ENCODE measurements at places on chromosomes 5 and 9. TPM values are rescaled to one million over a fixed set of nuclear protein-coding genes. Genes with fewer than 3 reads are reported as not detected.

MAML1 gene
- total RNA-seq = 17.1 TPM

CDH12 gene
- total RNA-seq = not detected

GDF9 gene
- total RNA-seq = 0.25 TPM

IFNA8 gene
- not detected for total RNA-seq

PLAC8L1 gene
- total RNA-seq = not detected

PPP2R2B gene
- not detected for total RNA-seq

FEM1C gene
- 9.1 TPM for total RNA-seq

SLC1A3 gene
- total RNA-seq = 0.05 TPM

LCN1 gene
- 0.26 TPM for total RNA-seq

MEIKIN gene
- total RNA-seq = not detected

ORM2 gene
- total RNA-seq = not detected

SPINK6 gene
- 0.75 TPM for total RNA-seq

CARD9 gene
- 1.1 TPM for total RNA-seq

CDKN2A gene
- total RNA-seq = not detected

TRIM7 gene
- 40.4 TPM for total RNA-seq

S1PR3 gene
- total RNA-seq = 93.6 TPM

CCDC112 gene
- 6.6 TPM for total RNA-seq
